Astrocyte of the hippocampus (primary cell): ENCODE measurements at places on chromosomes 16 and 17.

DNA sequence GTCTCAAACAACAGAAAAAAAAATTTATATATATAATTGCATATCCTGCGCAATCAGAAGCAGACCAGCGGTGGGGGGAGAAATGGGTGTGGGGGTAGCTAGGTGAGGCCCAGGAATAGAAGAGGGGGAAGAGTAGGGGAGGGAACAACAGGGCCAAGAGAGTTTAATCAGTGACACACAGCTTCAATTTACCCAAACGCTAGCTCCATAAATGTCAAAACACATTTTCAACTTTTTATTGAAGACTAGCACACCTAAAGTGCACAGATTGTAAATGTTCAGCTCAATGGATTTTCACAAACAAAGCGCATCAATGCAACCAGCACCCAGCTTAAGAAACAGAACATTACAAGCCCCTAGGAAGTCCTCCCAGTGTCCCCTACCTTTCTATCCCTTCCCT, 24.8 kb upstream of the NAGS start:
- DNase-seq: no peak

GRCh38 chr17:2068031-2068518, 13.2 kb downstream of the HIC1 start:
- DNase-seq: peak; percentile 94

GRCh38 chr17:39960524-39961041, 2.2 kb upstream of the GSDMA start:
- no peak for DNase-seq

DNA sequence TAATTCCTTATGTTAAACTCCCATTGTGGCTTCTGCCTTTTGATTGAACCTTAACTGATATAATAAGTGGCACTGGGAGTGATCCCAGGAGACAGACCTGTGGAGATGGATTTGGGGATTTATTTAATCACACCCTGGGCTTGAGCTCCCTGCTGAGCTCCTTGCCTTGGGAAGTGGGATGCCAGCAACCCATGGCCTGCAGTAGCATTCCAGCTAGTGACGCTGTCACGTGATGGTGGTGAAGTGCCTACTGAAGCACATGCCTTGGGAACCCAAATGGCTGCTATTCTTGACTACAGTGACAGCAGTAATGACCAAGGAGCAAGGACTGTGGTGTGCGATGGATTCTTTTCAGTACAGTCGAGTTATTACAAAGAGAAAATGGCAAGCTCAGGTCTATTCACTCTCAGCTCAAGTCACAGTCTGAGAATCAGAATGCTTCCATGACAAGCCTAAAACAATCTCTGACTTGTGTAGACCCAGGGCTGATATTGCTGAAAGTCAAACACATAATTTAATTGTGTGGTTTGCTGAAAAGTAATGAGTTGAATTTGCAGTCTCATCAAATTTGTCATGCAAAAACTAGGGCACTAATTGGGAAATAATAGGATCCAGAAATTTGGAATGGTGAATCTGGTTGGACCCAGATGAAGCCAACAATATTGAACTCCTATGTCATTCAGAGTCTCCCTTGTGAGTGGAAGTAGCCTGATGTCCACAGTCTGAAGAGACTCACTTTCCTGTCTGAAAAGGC, 47.1 kb downstream of the BCL7C start:
- no peak for DNase-seq

GRCh38 chr17:4901108-4901647, 1.7 kb downstream of the CHRNE start:
- no peak for DNase-seq

DNA sequence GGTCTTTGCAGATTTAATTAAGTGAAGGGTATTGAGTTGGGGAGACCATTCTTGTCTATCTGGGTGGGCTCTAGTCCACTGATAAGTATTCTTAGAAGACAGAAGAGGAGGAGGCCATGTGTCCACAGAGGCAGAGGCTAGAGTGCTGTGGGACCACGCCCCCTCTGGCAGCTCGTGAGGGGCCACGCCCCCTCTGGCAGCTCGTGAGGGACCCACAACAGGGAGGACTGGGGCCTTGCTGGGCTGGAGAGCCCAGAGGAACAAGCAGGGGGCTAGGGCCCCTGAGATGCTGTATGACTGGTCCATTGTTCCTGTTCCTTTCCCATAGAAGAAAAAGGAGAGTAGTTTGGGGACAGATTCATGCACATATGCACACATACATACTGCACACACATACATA, 106.8 kb downstream of the METRNL start:
- no peak for DNase-seq

DNA sequence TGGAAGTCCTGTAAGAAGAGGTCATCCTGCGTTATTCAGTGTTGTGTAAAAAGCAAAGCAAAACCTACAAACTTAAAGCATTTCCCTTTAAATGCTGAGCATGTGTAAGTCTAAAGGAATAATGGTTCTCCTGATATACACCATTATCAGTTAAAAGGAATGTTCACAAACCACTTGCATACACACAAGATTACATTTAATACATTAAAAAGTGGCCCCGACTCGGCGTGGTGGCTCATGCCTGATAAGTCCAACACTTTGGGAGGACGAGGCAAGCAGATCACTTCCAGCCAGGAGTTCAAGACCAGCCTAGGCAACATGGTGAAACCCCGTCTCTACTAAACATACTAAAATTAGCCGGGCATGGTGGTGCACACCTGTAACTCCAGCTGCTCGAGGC, 30.5 kb downstream of the CPPED1 start:
- DNase-seq: no peak

DNA sequence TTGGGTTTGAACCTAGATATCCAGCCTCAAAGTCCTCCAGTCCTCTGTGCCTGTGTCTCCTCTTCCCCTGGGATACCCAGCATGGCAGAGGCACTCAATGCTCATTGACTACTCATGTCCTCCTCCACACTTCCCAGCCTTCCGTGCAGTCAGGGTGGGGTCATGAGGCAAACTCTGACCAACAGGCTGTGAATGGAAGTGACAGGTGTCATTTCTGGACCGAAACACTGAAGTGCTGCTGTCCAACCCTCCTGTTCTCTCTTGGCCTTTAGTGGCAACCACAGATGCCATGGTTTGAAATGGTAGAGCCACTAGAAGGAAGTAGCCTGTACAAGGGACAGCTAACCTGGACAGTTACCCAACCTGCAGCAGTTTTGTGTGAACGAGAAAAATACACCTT, 46.7 kb upstream of the MAP3K14 start:
- no peak for DNase-seq

DNA sequence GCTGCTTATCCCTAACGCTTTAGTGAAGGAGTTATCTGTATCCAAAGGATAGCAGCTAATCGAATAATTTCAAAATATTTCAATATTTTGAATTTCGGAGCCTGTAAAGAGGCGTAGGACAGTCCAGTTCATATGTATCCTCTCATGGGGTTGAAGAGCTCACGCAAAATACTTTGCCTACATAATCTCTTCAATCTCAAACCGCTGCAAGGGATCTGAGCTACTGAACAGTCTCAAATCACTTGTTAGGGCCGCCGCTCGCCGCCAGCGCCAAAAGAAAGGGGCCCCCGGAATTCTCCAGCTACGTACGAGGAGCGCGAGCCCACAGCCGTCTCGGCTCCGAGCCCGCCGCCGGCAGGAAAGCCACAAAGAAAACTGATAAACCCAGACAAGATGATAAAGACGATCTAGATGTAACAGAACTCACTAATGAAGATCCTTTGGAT, 601 bp upstream of the RFWD3 start:
- DNase-seq: peak; percentile 55

DNA sequence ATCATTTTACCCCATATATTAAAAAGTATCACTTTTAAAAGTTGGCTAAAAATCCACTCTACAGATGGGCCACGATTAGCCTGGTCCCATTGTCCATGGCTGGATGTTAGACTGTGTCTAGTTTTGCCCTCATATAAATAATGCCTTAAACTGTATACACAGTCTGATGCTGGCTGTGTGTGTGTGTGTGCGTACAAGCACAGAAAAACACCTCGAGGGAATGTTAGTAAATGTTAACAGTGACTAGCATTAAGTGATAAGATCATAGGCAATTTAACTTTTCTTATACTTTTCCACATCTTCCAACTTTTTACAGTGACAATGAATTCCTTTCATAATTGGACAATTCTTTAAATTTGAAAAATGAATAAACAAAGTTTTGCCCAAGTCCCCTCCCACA, 8.2 kb downstream of the NOS2 start:
- no peak for DNase-seq

DNA sequence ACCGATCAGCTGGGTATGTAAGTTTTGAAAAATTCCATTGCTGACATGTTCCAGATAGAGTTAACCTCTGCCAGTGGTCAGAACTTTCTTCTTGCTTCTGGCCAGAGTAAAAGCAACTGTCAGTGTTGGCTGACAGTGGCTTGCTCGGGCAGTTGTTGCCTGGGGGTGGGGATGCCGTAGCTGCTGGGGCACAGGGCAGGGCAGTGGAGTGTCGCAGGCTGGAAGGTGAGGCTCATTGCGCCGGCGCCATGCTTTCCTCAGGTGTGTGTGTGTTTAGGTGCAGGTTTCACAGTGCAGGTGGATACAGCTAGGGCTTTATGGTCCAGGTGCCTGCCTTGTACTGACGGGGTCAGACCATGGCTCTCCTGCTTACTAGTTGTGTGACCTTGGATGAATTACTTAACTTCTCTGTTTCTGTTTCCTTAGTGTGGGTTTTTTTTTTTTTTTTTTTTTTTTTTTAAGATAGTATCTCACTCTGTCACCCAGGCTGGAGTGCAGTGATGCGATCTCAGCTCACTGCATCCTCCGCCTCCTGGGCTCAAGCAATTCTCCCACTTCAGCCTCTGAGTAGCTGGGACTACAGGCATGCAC, 156.4 kb downstream of the SNX29 start:
- no peak for DNase-seq

DNA sequence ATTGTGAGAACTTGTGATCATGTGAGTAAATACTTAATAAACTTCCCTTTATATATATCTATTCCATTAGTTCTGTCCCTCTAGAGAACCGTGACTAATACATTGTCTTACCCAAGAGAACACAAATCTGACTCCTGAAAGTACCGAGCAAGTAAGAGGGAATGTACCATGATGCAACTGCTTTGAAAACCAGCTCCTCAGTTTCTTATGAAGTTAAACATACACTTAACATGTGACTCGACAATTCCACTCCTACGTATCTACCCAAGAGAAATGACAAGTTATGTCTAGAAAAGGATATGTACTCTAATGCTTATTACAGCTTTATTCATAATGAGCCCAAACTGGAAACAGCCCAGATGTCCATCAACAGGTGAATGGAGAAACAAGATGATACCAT, 8.8 kb upstream of the GJD3 start:
- DNase-seq: no peak

DNA sequence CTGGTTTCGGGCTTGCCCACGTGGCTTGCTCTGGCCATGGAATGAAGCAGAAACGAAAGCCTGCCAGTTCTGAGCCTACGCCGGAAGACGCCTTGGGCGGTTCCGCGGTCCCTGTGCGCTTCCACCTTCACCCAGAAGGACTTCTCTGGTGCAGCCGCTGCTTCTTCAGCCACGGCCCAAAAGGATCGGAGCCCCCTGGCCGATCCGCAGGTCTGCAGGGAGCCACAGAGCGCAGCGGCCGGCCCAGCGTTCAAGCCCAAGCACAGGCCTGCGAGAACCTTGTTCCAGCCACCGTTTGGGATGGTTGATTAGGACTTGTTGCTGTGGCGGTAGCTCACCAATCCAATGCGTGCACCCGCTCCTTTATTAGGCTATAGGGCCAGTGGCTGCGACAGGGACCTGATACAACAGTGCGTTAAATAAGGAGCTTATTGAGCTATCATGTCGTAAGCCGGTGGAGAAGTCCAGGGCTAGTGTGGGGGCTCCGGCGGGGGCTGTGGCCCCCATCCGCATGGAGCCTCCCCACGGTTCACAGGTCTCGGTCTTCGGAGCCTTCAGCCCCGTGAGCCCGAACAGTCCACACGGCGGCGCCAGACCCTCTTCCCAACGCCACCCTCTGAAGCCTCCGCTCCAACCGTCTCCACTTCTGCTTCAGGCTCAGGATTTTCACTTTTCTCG, 10.2 kb upstream of the MPP2 start:
- DNase-seq: peak; percentile 47

GRCh38 chr16:52090080-52090479, 456.9 kb downstream of the TOX3 start:
- DNase-seq: peak; percentile 92

GRCh38 chr17:61456061-61456681, 3.9 kb downstream of the TBX4 start:
- no peak for DNase-seq

DNA sequence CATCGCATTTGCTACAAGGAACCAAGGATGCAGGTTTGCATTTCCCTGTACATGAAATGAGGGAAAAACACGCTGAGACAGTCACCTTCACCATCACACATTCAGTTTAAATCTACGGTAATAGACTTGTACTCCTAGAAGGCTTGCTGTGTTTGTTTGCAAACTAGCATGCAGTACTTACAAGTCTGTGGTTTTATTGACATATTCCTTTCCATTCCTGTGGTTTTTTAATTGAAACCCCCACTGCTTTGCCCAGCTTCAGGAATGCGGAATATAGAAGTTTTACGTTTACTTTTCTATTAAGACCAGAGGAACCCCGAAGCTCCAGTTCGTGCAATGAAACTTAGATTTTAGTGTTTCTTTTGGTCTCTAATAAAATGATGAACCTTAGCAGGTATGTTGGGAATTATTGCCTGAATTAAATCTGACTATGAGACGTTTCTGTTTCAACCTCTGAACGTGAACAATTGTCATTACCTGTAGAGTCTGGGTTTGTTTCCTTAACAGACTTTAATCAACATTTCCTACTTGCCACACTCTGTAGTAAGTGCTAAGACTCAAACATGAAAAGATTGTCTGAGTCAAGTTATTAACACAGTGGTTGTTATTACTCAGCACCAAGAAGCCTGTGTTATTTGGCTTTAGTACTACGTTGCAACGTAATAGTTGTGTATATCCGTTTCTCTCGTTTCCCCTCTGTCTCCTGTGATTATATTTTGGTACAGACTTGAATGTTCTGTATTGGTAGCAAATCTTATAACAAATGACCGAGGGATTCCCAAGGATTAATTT, 793.3 kb upstream of the GOT2 start:
- peak; percentile 83 for DNase-seq

GRCh38 chr17:49723423-49723822, 15.7 kb upstream of the SLC35B1 start:
- DNase-seq: no peak

GRCh38 chr17:78862073-78863023, 21.7 kb upstream of the USP36 start:
- DNase-seq: peak; percentile 97

GRCh38 chr17:38460082-38460715, 31.9 kb downstream of the ARHGAP23 start:
- no peak for DNase-seq

DNA sequence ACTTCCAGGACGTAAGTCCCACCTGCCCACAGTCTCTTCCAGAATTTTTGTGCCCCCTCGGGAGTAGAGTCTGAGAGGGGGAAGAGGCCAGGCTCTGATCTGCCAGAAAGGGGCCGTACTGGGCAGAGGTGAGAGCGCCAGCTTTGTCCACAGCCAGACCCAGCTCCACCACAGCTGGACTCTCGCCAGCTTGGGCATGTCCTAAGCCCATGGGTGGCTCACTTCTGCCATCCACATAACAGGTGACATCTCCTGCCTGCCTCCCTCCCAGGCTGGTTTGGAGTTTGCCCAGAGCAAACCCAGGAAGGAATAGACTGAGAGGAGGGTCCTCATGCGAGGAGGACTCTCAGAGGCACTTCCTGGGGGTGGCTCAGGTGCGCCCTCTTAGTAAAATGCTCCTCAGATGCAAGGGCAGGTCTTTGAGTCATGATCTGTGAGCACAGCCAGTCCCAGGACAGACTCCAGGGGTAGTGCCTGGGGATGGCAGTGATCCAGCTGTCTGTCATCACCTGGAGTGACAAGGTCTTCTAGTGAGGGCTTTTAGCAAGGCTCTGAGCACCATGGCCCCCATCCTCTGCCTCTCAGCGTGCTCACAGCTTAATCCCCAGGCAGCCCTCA, 89.2 kb downstream of the AMFR start:
- no peak for DNase-seq

- DNase-seq: peak; percentile 64
Observed at GRCh38 chr16:4723071-4723767, 10.9 kb downstream of the ANKS3 start.
